ENCODE measurements at places on chromosomes 6 and 20.

- DNase-seq = no peak
- no peak overlapping the region for H3K27ac ChIP-seq
- no peak overlapping the region for H3K4me3 ChIP-seq
- peaks cover 68% of the 10 kb centered on the region for H3K36me3 ChIP-seq
- H3K27me3 ChIP-seq = no peaks in the 10 kb centered on the region
These were observed 3.3 kb downstream of the HSP90AB1 start for GRCh38 chr6:44250067-44250717.

DNA sequence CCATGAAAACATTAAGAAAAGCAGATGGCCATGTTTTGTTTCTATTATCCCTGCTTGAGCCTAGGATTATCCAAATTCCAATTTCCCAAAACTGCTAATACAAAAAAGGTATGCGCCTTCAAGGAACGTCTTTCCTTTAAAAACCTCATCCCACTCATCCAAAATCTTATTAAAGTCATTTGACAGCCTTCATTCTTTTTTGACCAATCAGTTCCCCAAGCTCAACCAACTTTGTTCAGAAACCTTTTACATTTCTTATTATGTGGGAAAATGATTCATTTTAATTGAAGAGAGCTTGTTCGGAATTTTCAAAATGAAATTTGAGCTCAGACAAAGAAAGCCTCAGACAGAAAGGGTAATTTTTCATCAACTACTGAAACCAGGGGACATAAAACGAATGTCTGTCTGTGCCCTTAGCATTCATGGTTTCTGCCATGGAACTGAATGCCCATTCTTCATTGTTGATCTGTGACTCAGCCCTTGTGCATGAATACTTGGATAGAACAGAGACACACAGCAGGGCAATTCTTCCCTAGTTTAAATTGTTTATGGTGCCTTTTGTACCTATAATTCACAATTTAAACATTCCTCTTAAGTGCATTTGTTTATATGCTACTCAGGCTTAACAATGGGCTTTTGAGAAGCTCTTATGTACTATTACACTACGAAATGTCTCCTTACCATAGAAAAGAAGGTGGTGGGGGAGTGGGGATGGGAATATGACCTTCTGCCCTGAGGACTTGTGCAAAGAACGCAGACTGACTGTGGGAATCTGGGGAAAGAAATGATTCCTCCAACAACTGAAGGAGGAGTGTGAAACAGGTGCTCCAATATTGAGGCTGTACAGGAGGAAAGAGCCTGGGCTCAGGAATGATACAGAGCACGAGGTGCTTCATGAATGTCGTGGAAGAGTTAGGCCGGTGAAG lies 49.8 kb upstream of the ERVFRD-1 start:
- H3K36me3 ChIP-seq = no peaks in the 10 kb centered on the region
- H3K4me3 ChIP-seq = no peak overlapping the region
- H3K27me3 ChIP-seq = no peaks in the 10 kb centered on the region
- no peaks in the 10 kb centered on the region for H3K4me1 ChIP-seq
- DNase-seq = peak; percentile 27

DNA sequence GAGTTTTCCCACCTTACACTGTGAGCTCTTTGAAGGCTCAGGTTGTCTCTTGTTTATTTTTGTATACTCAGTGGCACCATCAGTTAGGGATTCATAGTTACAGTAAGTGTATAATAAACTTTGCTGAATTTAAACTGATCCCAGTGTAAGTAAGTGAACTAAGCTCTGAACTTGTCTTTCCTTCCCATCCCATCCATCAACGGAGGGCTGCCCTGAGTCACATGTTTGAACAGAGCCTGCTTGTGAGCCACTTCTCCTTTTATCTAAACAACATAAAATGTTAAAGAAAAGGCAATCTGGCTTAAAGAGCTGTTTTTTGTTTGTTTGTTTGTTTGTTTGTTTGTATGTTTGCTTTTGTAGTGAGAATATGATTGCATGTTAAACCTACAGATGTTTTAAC lies 185.7 kb upstream of the MARCKS start:
- no peaks in the 10 kb centered on the region for H3K4me1 ChIP-seq
- peak; percentile 56 for DNase-seq
- no peaks in the 10 kb centered on the region for H3K36me3 ChIP-seq
- H3K27ac ChIP-seq = no peak overlapping the region

GRCh38 chr6:104227508-104227907 lies 632.2 kb downstream of the HACE1 start:
- H3K27me3 ChIP-seq = no peaks in the 10 kb centered on the region
- no peak overlapping the region for H3K27ac ChIP-seq
- H3K4me3 ChIP-seq = no peak overlapping the region
- peak; percentile 49 for DNase-seq
- no peaks in the 10 kb centered on the region for H3K36me3 ChIP-seq

GRCh38 chr20:59176812-59177211 lies 13.2 kb downstream of the ZNF831 start:
- no peak overlapping the region for H3K4me3 ChIP-seq
- no peaks in the 10 kb centered on the region for H3K36me3 ChIP-seq
- no peak overlapping the region for H3K27ac ChIP-seq
- H3K4me1 ChIP-seq = no peaks in the 10 kb centered on the region

DNA sequence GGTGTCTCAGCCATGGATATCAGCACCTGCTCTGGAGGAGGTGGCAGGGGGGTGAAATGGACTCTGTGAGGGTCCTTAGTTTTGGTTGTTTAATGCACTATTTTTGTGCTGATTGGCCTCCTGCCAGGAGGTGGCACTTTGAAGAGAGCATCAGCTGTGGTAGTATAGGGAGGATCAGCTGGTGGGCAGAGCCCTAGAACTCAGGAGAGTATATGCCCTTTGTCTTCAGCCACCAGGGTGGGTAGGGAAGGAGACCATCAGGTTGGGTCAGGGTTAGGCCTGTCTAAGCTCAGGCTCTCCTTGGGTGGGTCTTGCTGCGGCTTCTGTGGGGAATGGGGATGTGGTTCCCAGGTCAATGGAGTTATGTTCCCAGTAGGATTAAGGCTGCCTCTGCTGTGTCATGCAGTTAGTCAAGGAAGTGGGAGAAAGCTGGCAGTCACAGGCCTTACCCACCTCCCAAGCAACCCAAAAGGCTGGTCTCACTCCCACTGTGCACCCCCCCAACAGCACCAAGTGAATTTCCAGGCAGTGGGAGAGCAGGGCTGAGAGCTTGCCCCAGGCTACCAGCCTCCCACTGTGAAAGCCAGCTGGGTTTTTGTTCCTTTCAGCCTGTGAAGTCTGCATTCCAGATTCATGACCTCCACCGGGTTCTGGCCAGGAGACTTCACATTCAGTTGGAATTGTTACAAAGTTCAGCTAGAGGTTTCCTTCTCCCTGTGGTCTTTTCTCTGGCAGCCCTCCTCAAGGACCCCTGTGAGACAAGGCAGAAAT lies 5.7 kb upstream of the OSTM1 start:
- H3K36me3 ChIP-seq = no peaks in the 10 kb centered on the region
- peaks cover 13% of the 10 kb centered on the region for H3K4me1 ChIP-seq
- no peaks in the 10 kb centered on the region for H3K27me3 ChIP-seq
- DNase-seq = peak; percentile 42

Measured in mesenchymal stem cell (in vitro differentiated cells and primary cell).